ENCODE measurements at places on chromosomes 12 and 14.

- no peak for DNase-seq
Observed at GRCh38 chr12:10205220-10205807, 7.4 kb upstream of the GABARAPL1 start.

GRCh38 chr14:37201724-37202123 lies 4.0 kb downstream of the MIPOL1 start:
- no peak for DNase-seq

- DNase-seq: peak; percentile 100
Observed at GRCh38 chr14:92585981-92586937, 72.7 kb downstream of the RIN3 start.

GRCh38 chr12:16449459-16449858 lies 102.0 kb downstream of the MGST1 start:
- no peak for DNase-seq

DNA sequence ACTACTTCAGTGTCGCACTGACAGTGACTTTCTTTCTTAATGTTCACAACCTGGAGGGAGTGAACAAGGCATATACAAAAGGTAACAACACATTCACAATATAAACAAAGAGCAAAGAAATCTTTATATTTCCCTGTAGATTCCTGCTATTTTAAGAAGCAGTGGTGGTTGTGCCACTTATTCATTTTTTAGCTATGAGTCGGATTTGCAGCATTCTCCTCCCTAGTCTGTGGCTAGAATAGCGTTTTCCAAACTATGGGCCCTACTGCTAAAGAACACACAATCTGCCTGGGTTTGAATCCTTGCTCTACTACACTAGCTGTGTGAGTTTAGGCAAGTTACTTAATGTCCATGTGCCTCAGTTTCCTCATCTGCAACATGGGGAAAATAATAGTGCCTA lies 18.6 kb upstream of the MDM1 start:
- no peak for DNase-seq

- no peak for DNase-seq
Observed at GRCh38 chr12:58731096-58731495, 189.2 kb downstream of the LRIG3 start.

DNA sequence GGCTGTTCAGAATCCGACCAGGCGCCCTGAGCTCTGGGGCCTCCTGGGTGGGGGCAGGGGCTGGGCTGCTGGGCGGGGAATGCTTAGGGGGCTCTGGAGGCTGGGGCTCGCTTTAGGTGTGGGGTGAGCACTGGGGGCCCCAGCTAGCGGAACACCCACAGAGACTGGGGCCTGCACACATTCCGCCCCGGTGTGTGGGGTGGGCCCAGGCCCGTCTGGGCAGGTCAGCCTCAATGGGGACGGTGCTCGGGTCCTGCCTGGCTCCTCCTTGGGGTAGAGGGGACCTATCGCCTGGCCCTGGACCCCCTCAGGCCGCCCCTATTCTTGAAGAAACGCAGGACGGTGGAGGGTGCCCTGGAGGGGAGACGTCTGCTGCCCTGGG lies 364.8 kb downstream of the TMEM121 start:
- DNase-seq: no peak

GRCh38 chr12:129727100-129727499 lies 176.7 kb downstream of the TMEM132D start:
- no peak for DNase-seq

GRCh38 chr14:23863836-23864235 lies 89.7 kb upstream of the DHRS4 start:
- no peak for DNase-seq
